ENCODE measurements at places on chromosomes 1 and 21.

DNA sequence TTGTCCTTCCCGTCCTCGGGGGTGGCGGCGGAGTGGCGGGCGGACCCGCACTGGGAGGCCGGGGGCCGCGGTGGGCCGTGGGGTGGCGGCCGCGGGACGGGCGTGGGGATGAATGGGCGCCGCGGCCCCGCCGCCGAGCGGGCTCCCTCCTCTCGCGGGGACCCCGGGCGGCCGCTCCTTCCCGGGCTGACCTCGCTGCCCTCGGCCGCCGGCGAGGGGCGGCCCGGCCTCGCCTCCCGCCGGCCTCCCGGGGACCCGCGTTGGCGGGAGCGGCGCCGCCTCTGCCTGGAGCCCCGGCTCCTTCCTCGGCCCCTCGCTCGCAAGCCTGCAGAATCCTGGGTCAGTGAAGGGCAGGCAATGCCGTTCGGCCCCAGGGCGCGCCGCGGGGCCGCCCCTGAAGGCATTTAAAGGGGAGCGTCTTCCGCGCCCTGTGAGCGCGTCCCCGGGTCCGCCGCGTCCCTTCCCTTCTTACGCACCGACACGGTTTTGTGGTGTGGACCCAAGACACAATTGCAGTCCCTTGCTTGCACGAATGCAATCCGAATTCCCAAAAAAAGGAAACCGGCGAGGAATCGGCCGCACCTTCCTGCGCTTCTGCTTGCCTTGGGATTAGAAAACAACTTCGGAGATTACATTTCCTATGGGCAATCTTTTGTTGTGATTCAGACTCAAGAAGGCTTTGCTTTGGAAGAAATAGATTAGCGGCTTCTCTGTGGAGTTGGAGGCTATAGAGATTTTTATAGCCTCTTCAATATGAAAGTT is 776 bp downstream of the ITSN1 start:
- DNase-seq, result no peak

DNA sequence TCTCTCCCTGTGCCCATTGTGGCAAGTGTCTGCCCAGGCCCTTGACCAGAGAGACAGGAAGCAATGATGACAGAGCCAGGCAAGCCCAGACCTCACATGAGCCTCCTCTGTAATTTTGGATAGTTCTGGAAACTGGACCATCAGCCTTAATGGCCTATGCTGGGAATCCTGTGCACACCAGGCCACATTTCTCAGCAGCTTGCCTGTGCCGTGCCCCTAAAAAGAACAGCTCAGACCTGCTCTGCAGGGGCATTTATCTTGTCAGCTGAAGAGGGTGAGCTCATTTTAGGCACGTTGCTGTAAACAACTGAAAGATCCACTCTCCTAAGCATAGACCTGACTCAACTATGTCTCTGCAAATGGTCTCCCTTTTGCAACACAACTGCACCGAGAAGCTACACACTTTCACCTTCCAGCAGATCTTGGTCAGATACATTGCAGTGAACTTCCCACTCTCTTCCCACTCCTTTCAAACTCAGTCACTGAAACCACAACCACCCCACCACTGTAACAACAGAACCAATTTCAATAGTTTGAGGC is 53.5 kb upstream of the BACH1 start:
- DNase-seq, result no peak

- no peak for DNase-seq
Observed at GRCh38 chr1:110201157-110201825, 8.8 kb upstream of the KCNC4 start.

DNA sequence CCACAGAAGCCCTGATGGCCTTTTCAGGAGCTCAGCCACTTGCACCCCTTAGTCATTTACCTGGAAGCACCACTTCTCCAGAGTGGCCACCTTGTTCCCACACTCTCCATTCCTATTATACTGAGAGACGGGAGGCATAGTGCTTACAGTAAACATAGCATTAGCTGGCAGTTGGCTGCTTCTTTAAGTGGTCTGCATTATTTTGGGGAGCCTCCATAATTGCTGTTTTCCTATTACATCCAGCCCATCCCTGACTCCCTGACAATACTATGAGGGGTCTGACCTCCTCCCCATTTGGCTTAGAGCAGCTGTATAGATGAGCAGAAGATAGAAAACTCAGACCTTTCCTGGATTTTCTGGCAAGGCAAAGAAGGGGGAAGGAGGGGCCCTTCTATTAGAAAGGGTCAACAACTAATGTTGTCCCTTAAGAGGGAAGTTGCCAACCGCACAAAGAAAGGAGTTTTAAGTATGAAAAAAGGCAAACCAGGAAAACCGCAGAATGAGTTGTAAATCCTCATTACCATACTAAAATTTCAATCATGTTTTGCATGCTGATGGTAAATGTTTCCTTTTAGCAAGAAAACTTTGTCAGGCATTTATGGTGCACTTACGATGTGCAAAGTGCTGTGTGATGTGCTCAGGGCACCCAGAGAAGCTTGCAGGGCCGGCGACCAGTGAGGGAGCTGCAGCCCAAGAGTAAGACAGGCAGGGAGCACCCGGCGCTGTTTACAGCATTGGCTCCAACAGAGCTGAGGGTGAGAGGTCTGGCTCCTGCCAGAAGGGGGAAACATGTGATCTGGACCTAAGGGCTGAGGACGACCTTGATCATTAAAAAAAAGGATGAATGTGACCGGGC is 167.3 kb downstream of the ZZZ3 start:
- DNase-seq, result no peak

DNA sequence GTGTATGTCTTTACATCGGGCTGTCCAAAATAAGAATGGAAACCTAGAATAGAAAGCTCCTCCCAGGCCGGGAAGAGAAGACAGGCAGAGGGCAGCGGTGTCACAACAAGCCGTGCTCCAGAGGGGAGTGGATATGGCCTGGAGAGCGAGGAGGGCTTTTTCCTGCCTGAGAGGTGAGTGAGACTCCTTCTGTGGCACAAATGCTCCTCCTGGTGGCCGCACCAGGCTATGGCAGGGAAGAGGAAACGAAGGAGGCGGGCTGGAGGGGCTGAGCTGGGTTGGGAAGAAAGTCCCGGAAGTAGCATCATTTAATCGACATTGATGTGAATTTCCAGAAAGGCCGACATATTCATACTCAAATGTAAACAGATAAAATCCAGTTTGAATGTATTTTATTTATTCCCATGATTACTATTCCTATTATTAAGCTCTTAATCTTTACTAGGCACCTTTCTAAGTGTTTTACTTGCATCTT is 54.7 kb downstream of the MEF2D start:
- DNase-seq, result peak; percentile 54

DNA sequence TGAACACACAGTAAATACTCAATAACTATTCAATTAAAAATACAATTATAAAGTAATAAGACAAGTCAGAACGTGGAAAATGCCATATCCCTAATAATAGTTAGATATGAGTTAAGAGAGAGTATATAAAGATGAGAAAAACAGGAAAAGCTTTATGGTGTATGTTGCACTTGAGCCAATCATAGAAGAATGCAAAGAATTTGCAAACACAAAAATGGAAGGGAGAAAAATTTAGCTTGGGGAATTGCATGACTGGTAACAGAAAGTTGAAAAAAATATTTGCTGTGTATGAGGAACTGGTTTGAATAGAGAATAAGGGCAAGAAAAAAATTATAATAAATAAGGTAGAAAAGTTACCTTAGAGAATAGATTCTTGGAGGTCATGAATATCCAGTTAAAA is 739.6 kb upstream of the CXADR start:
- no peak for DNase-seq

GRCh38 chr1:66563941-66564630 is 30.1 kb downstream of the SGIP1 start:
- no peak for DNase-seq

DNA sequence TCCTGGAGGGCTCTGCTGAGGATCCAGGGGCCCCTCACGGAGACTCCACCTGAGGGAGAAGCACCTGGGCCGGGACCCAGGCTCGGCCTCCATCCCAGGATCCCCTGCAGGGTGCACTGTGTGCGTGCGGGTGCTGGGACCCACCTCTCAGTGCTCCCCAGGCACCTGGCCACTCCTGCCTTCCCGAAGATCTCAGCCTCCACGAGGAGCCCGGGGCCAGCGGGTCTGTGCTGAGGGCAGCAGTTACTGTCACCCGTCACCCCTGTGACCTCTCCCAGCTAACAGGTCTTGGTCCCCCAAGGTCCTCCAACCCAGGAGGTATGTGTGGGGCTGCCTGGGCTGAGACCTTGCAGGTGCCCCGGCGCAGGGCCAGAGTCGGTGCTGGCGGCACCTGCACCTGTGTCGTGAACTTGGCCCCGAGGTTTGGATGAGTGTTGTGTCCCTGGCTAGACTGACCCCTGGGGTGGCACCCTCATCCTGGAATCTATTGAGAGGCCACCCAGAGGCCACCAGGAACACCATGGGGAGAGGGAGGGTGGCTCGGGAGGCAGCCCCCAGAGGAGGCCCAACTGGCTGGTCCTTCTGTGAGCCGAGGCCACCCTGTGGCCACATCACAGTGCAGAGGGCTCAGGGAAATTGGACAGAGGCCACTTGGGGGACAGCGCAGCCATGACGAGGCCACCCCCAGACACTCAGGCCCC is 17.7 kb downstream of the MORN1 start:
- no peak for DNase-seq

GRCh38 chr1:233679030-233679429 is 65.1 kb downstream of the KCNK1 start:
- DNase-seq, result no peak

DNA sequence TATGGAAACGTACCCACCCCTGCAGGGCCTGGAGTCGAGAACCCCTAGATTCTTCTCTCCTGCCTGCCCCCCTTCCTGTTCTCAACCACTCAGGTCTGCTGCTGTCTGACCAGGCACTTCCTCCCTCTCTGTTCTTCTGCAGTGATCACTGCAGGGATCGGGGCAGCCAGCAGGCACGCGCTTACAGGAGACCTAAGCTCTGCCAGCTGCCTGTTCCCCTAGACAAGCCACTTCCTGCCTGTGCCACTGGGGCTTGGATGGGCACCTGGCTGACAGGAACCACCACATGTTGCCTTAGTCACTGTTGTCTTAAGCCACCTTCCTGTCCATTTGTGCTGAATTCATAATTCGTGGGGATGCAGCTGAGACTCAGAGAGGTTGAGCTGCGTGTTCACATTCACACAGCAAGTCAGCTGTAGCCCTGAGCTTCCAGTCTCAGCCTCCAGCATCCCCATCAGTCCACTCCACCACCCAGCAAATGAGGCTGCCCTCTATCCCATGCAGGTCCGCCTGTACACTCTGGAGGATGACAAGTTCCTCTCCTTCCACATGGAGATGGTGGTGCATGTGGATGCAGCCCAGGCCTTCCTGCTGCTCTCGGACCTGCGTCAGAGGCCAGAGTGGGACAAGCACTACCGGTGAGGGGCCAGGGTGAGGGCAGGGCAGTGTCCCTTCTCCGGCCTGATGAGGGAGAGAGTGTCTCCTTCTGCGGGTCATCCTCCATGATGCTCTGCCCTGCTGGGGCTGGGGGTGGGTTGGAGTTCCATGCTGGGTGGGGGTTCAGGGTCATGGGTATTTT is 18.6 kb downstream of the FAM151A start:
- DNase-seq, result no peak

DNA sequence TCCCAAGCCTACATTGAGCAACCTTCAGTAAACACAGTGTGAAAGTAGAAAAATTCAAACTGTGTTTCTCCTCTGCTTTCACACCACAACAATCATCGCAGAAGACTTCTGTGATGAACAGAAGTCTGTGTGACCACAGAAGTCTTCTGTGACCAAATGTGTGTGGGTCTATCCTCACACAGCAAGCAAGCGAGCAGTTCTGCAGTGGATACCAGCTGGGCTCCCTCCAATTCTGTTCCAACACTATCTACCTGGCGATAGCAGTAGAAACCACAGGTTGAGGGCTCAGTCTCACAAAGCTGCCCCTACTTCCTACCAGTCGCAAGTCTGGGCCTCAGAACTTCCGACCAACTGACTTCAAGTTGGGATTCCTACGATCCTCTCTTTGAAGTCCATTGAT is 21.0 kb upstream of the RAP1A start:
- no peak for DNase-seq

DNA sequence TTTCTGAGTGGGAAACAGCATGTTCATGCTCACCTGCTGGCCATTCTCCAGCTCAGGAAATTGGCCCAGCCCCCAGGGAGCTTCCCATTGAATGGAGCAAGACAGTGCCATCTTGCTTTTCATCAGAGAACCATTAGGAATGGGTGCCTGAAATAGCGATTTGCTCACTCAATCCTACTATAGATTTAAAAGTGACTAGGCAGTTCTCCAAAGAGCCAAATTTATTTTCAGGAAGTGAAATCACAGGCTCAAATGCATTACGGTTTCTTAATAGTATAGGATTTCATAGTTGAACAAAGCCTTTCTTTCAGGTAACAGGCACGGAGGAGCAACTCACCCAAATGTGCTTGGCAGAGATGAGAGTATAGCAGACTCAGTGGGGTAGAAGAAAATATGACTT is 272.1 kb downstream of the GRIK1 start:
- DNase-seq, result no peak

GRCh38 chr1:38926091-38926490 is 15.5 kb downstream of the RHBDL2 start:
- DNase-seq, result no peak

- no peak for DNase-seq
Observed at GRCh38 chr1:154502066-154502743, at the start of the genes SHE and TDRD10. Gene SHE (minus strand): TSS chr1:154502412. CDS start chr1:154502026, 386 bp downstream. Gene TDRD10 (plus strand): TSS chr1:154502219. CDS start chr1:154506904, 4,685 bp downstream.

- no peak for DNase-seq
Observed at GRCh38 chr1:7702365-7702764, 68.7 kb upstream of the VAMP3 start.

DNA sequence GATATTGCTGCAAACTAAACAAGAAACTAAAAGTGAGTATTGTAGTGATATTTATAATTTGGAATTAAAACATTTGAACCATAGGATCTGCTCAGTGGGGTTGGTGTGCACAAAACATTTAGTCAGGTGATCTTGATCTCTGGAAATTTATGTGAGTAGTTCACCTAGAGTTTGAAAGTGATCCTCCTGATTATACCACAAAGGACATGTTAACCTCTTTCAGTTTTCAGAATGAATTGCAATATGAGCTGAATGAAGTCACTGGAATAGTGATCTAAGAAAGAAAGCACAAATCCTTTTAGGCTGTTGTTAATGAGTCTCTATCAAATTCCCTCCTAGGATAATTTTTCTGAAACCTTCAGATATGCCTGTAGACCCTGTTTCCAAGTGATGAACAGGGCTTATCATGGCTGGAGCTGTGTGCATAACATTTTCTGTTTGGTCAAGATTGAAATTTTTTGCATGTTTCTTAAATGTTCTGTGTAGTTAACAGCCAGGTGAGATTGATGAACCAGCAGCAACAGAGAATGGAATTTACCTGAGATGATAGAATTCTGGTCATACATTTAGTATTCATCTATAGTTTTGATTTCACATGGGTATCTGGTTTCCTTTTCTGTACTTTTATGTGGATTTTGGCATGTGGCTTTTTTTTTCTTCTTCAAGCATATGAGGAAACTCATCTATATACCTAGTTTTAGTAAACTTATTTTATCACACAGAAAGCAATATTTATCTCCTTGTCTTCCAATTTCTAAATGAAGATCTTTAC is 25.5 kb downstream of the CDC14A start:
- no peak for DNase-seq

DNA sequence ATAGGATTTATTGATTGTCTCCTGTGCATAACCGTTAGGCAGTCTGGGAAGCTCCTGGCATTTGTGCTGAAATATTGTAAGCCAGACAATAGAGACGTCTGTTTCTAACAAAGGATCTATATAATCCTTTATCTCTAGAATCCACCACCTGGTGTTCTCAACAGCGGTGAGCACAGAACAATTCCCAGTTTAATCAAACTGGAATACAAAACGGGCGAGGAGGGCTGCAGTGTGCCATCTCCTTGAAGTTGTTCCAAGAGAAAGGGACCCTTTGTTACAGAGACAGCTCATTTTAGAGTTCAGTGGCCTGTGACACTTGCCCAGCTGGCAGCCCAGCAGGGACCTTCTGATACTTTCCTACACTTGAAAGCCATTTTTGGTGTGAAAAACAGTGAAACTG is 162.8 kb upstream of the IVNS1ABP start:
- DNase-seq, result no peak
